Choroid plexus epithelial cell (primary cell): ENCODE measurements at places on chromosomes 7 and 10.

GRCh38 chr7:35477609-35478008 is 217.3 kb downstream of the HERPUD2 start:
- DNase-seq, result no peak

DNA sequence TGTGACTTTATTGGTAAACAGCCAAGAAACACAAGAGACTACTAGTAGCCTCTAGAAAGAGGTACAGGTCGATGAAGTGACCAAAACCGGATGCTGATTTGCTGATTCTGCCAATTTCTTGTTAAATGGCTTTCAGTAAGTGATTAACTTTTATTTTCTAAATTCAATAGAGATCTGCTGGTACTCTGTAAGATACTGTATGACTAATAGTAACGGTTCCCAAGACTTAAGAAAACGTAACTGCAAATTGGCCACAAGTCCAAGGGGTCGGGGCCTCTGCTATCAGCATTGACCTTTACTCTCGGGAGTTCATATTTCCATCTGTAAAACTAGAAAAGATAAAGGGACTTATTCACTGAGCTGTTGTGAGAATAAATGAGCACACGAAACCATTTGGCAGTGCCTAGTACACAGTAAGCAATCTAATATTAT is 1.4 kb downstream of the FAM3C start:
- no peak for DNase-seq

GRCh38 chr10:121865554-121865953 is 62.3 kb downstream of the ATE1 start:
- no peak for DNase-seq

DNA sequence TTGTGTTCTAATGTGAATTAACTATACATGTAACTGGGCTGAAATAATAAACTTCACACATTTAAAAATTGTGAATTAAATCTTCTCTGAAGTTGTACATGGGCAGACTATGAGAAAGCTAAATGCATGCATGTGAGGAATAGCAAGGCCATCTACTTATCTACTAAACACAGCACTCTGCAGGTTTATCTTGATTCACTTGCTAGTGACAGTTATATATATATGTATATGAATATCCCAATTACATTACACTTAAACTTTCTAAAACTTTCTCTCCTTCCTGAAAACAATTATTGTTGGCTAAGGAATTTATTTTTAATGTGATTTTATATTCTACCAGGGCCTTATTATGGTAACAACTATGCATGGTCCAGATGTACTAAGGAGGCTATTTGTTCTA is 5.1 kb upstream of the SP4 start:
- DNase-seq, result no peak
